ENCODE measurements at places on chromosomes 7 and 10.

DNA sequence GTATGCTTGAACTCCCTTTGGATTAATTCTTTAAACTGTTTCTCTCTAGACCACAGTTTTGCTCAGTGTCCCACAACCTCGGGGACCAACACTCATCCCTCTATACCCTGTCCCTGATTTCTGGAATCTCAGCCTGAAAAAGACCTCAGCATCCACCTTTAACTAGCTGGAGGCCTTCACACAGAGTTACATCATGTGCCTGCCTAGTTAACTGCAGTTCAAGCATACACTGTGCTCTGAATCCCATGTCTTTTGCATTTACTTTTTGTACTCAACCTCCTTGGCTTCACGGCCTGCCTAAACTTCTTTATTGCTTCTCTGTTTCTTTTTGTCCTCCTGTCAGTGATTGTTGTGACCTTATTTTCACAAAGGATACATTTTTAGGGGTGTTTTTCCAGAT is 66.7 kb downstream of the PRKG1 start:
- no peak for DNase-seq

- no peak for DNase-seq
Measured at GRCh38 chr10:131431978-131432690, 120.6 kb upstream of the TCERG1L start.

GRCh38 chr10:43036481-43037428 is 40.1 kb upstream of the RET start:
- no peak for DNase-seq

DNA sequence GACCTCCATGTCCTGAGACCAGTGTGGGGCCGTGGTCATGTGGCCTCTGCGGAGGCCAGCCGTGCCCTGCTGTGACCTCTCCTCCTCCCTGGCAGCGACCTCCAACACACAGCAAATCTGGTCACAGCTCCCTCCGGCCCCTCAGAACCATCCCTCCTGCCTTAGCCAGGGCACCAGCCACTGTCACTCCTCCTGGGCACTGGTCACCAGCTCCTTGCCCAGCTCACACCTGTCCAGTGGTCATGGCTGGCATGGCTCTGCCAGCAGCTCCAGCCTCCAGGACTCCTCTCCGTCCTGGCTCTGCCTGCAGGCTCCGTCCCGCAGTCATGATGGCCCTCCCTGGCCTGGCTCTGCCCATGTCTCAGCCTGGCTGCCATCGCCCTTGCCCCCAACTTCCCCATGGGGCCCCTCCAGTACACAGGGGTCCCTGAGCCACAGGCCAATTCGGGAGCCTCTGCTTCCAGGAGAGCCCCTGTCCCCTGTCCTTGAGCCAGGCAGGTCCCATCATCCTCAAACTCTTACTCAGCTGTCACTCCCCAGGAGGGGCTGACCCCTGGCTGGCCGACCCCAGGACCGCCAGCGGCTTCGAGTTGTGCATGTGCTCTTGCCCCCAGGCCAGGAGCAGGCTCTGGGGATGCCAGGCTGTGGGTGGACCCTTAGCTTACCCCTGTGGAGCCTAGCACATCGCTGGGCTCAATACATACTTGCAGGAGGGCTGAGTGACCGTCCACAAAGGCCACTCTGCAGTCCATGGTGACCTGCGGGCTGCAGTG is 92.5 kb downstream of the TCERG1L start:
- no peak for DNase-seq

- no peak for DNase-seq
Measured at GRCh38 chr10:78904196-78904595, 164.6 kb upstream of the ZMIZ1 start.

DNA sequence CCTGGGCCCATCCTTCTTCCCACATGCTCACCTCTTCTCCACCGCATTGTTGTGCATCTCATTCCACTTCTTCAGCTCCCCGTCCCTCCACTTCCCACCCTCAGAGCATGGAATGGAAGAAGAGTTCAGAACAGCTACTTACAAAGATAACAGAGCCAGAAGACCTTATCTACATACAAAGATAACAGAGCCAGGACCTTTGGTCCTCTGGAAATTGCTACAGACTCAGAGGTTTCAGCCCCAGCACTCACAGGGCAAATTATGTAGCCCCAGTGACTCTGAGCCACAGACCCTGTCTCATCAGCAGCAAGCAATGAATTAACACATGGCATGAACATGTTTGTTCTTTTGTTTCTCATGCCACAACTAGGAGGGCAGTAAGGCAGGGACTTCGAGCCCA is 28.7 kb upstream of the SLC29A3 start:
- no peak for DNase-seq

DNA sequence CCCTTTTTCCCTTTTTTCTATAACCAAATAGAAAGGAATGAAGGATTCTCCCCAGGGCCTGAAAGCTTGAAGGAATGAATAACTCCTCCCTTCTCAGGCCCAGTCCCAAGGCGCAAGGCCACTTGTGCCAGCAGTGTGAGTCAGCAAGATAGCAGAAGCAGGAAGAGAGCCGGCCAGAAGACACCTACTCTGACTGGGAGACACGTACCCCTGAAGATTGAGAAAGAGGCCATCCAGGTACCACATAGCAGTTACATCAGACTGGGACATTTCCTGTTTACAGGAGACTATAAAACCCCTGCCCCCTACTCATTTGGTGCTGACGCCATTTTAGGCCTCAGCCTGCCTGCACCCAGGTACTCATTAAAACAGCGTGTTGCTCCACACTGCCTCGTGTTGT is 65.5 kb downstream of the LRRC17 start:
- DNase-seq: peak; percentile 12

DNA sequence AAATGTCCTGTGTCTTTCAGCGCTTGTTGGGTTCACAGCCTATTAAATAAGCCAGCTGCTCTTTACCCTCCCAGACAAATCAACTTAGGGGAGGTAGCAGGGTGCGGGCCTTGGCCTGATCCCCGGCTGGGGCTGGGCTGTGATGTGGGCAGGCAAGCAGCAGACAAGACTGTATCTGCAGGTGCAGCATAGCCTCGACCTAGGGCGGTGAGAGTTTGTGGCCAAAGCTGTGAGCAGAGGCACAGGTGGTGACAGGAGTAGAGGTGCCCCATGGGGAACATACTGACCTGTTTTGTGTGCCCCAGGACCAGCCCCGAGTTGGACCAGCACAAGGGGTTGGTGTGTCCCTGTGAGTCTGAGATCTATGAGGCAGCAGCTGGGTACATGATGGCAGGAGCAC is 885.4 kb downstream of the ZNF37A start:
- DNase-seq: no peak

DNA sequence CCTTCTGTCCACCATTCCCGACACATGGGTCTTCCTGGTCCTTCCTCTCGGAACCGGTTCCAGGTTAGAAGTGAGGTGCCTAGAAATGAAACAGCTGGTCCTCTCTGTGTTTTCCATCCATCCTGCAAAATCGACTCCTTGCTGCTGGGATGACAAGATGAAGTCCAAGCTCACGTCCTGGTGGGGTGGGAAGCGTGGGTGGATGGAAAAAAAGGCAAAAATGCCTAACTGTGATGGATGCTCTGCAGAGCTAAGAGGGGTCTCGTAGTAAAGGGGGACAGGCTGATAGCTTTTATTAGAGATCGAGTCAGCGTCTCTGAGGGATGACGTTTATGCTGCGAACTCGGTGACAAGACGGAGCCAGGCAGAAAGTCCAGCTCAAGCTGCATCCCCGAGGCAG is 14.1 kb downstream of the CALML5 start:
- DNase-seq: no peak

DNA sequence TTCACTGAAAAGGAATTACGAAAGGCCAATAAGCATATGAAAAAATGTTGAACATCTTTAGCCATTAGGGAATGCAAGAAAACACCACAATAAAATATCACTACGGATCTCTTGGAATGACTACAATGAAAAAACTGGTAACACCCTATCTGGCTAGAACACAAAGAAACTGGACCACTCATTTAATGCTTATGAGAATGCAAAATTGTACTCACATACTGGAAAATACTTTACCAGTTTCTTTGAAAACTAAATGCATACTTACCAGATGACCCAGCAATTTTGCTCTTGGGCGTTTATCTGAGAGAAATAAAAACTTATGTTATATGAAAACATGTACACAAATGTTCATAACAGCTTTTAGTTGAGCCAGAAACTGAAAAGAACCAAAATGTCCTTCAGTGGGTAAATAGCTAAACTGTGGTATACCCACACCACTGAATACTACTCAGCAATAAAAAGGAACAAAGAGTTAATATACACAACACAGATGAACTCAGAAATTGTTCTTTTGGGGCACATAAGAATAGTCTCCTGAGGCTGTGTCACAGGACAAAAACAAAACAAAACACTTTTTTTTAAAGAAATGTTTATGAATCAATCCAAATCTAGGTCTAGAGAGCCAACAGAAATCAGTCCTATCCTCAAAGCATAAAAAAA is 23.5 kb downstream of the CNOT4 start:
- DNase-seq: peak; percentile 31

- DNase-seq: no peak
Measured at GRCh38 chr7:129769866-129770808, 158.6 kb downstream of the NRF1 start.

GRCh38 chr10:34781711-34782110 is 33.4 kb downstream of the PARD3 start:
- no peak for DNase-seq

DNA sequence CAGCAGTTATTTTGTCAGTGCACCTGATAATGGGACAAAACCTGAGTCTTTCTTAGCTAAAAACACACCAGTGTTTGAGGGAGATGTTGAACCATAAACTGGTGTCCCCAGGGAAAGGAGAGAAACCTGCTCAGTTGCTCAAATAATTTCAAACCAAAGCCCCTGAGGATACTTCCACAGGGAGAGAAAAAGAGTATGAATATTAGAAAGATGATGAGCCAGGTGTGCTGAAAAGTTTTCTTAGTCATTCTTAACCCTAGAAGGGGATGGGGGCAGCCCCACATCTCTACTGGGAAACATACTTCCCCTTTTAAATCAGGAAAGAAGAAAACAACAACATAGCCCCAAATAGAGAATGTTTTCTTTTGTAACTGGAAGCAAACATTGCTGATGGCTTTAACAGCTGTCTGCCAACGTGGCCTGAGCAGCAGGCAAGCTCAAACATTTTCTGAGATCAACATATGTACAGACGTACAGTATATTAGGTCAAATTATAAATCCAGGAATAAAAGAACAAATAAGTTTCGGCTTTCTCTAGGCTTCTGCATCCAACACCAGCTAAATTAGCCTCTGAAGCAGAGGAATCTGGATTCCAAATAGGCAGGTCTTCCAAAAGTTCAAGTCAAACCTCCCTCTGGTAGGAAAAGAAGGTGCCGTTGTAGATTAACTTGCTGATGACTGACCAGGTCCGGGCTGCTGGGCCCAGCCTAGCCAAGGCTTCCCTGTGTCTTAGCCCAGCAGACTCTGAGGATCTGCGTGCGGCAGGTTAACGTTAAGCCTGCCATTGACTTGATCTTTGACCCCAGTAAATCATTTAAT is 30.5 kb upstream of the FBXW4 start:
- no peak for DNase-seq

DNA sequence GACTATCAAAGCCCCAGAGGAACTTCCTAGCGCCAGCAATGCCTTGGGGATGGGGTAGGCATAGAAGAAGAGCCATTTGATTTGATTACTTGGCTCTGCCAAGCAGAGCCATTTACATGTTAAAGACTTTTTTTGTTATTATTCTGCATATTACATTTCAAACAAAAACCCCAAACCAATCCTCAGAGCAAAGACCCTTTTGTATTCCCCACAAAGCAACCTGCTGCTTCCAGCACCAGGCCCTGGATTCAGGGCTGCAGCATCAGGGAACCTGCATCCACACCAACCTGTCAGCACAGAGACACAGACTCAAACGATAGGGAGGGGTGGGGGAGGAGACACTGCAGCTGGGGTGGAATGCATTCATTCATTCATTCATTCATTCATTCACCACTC is 73.2 kb downstream of the GRID1 start:
- DNase-seq: no peak

GRCh38 chr7:28225576-28225975 is 45.0 kb upstream of the JAZF1 start:
- no peak for DNase-seq

GRCh38 chr7:71829515-71829914 is 582.6 kb downstream of the CALN1 start:
- DNase-seq: no peak

DNA sequence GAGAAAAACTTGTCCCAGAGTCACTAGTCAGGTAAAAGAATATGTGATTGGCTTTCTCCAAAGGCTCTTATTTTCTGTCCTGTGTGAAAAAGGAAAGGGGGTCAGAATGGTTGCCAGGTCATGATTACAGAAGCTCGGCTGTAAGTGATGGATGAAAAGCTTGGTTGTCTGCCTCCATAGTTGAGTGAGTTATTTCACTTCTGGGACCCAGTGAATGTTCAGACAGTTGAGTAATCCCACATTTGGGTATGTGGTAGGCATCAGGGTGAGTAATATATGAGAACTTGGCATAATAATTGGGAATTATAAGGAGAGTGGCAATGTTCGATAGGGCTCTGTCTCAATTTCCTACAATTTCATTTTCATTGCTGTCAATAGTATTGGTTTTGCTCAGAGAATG is 72.5 kb downstream of the BBS9 start:
- DNase-seq: no peak

DNA sequence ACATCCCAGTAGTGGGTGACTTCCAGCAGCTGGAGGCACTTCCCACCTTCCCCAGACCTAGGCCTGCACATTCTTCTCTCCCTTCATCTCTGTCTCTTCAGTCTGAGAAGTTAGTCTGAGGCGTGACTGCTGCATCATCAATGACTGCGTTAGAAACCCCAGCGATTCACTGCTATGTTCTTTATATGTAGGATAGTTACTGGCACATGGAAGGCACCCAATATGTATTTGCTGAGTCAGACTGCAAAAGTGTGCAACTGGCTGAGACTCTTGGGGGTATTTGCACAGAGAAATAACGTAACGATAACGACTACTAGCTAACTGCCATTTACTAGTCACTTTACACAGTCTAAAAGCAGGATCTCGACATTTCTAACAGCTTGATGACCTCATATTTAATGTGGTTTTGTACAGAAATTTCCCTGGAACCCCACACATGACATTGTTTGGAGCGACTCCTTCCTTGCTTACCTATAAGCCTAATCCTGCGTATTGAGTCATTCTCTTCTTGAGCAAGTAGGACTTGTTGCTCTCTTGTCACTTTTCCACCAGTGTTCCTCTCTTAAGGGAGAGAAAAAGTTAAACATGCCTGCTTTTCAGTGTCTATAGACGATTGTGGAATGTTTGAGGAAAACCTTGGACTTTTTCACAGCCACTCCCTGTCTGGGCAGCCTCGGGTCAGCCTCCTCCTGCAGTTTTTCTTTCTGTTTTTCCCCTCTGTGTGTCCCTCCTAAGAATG is 45.5 kb downstream of the THNSL1 start:
- DNase-seq: no peak

GRCh38 chr10:102870221-102870620 is 951 bp downstream of the AS3MT start:
- no peak for DNase-seq

GRCh38 chr7:158264881-158265742 is 322.5 kb downstream of the PTPRN2 start:
- no peak for DNase-seq

- no peak for DNase-seq
Measured at GRCh38 chr7:100863406-100863950, 3.7 kb upstream of the TRIP6 start.
